ENCODE measurements at places on chromosomes 2 and 18.

DNA sequence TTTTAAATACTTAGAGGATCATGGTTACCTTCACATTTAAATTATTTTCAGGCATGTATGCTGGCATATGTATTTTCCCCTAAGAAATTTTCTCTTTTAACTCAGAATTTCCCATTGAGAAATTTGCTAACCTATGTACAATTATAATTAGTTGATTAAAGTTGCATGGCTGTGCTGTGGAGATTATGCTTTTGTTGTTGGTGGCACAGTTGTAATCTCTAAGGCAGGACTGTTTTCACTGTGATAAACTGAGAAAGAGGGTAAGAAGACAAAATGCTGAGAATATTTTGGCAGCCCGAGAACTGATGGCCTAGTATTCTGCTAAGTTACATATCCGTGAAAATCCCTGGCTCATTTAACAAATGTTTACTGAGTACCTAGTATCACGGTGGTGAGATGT lies 1.4 kb downstream of the VRK2 start:
- no peak for DNase-seq

- no peak for DNase-seq
These were observed 22.6 kb upstream of the RPIA start for GRCh38 chr2:88668862-88669261.

- DNase-seq = no peak
These were observed 30.5 kb upstream of the SNED1 start for GRCh38 chr2:240967681-240968621.

DNA sequence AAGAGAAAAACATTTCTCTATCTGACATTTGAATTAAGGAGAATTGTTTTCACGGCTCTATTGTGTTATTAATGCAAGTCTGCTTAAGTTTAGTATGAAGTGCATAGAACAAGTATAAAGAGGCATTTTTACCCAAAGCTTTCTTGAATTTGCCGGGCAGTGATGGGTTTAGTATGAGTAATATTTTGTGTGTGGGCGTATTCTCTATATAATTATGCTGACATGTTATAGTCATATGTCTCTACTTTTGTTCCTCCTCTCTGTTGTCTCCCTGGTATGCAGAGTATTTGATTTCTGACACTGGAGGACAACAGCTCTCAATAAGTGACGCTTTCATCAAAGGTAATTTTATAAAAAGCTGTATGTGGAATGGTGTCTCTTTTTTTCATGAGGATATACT lies 45.9 kb downstream of the PIKFYVE start:
- DNase-seq = peak; percentile 15

DNA sequence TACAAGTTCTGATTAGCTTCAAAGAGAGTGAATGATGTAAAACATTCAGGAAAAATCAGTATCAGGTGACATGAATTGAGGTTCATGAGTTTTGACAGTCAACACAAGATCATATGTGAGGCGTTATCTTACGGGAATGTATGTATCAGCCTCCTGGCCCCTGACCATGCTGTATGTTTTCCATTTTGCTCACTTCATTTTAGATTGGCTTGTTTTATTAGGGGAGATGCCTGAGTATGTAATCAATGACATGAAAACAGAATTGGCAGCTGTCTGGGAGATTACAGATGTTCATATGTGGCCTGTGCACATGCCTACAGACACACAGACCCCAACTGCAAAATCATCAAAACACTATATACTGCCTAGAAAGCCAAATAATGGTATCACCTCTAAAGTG lies 168.5 kb upstream of the RND3 start:
- no peak for DNase-seq

DNA sequence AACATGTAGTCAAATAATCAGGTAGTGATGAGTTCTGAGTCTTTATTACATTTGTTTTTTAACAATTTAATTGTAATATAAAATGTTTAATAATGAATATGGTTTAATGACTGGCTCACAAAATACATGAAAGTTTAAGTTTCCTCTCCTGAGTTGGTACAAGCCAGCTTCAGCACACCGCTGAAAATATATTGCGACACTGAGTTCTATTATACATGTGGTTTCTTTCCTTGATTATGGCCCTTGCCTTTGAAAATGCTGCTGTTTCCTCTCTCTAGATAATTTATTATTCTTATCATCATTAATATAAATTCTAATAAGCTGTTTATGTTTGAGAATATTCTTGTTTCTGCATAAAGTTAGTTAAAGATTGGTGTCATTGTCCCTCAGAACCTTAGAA lies 249.3 kb downstream of the PARD3B start:
- DNase-seq = no peak

GRCh38 chr2:72938455-72938854 lies 21.1 kb downstream of the EMX1 start:
- DNase-seq = no peak

GRCh38 chr2:226687641-226688253 lies 111.9 kb downstream of the IRS1 start:
- peak; percentile 15 for DNase-seq

DNA sequence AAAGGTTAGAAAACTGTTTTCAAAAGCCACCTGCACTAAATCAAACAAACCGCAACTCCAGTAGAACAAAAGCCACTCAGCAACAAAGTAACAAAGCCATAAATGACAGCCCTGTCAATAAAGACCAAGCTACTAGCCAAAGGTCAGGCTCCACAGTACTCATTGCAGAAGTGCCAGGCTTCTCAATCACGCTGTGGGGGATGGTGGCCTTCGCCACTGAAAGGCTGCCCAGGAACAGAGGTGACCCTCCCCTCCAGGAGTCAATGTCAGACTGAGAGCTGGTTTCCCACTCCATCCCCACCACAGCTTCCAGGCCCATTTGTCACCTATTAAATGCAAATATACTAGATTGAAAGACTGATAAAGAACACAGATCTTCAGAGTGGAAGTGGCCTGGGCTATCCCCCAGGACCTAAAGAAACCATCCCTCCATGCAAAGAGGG lies 5.9 kb downstream of the ATP8B1 start:
- DNase-seq = no peak

- peak; percentile 58 for DNase-seq
These were observed 204.6 kb upstream of the TNP1 start for GRCh38 chr2:217064234-217065011.

GRCh38 chr2:198371921-198372543 lies 567.6 kb downstream of the PLCL1 start:
- peak; percentile 79 for DNase-seq

- DNase-seq = no peak
These were observed 69.1 kb upstream of the TCF7L1 start for GRCh38 chr2:85063981-85064599.

GRCh38 chr2:148096012-148096411 lies 75.1 kb downstream of the MBD5 start:
- peak; percentile 25 for DNase-seq

DNA sequence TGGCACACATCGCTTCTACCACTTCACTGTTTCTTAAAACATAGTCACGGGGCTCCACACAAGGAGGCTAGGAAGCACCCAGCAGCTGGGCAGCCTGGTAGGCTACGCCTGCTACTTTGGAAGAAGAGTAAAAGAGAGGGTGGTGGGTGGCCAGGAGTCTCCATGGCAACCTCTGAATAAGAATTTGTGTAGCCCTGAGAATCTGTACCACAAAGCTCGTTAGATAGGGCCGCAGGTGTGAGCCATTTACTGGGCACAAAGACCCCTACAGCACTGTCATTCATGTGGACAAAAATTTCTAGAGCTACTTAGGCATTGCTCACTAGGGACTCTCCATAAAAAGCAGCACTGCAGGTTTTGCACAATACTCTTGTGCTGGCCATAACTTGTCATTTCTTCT lies 166.4 kb upstream of the MSH6 start:
- no peak for DNase-seq

DNA sequence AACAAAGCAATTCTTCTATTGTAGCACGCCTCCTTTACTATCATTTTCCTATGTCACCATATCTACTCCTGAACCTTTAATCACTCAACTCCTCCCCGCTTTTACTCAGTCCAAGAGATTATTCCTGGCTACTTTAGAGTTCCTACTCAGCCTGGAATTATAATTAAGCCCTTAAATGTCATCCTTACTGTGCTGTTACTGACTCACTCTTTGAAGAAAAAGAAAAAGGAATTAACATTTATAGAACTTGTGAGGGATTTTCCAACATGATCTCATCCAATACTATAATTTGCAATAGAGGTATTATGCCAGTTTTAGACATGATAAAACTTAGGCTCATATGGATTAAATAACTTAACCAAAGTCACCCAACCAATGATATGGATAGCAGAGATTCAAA lies 61.7 kb downstream of the CCDC88A start:
- no peak for DNase-seq

GRCh38 chr2:160878618-160879017 lies 281.6 kb upstream of the TANK start:
- no peak for DNase-seq

DNA sequence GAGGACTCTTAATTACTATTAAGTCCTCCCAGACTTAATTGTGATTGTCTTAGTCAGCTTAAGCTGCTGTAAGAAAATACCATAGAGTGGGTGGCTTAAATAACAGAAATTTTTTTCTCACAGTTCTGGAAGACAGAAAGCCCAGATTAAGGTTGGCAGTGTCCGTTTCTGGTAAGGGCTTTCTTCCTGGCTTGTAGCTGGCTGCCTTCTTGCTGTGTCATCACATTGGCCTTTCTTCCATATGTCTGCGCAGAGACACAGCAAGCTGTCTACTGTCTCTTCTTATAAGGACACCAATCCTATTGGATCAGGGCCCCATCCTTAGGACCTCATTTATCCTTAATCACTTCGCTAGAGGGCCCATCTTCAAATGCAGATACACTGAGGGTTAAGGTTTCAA lies 38.5 kb downstream of the ASXL3 start:
- no peak for DNase-seq

DNA sequence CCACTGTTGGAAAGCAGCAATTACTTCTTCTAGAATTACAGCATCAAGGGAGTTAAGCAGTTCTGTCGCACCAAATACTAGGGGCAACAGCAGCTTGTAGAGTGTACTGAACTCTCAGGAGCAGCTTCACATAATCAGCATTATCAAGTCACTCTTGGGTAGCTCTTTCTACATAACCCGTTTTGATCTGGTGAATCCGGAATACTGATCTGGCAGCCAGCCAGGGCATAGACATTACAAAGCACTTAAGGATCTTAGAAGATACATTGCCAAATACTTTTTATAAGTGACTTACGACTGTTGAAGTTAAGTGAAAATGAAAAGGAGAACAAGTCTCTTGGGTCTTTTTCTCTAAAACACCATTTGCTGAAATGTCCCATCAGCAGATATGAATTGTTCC lies 73.2 kb upstream of the NETO1 start:
- DNase-seq = no peak

DNA sequence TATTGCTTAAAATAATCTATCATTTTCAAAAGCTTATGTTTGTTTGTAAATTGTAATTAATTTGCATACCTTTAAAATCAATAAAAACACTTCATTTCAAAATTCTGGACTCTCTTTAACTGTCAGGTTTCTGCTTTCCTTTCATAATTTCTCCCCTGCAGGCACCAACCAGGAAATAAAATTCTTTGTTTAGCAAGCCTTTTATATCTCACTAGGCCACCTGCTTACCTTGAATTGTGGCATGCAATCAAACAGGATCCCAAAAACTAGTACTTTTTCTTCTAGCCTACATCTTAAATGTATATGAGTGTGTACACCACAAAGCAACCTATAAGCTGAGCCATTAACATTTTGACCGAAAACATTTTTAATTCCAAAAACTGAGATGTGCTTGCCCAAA lies 233.1 kb downstream of the NR4A2 start:
- no peak for DNase-seq

DNA sequence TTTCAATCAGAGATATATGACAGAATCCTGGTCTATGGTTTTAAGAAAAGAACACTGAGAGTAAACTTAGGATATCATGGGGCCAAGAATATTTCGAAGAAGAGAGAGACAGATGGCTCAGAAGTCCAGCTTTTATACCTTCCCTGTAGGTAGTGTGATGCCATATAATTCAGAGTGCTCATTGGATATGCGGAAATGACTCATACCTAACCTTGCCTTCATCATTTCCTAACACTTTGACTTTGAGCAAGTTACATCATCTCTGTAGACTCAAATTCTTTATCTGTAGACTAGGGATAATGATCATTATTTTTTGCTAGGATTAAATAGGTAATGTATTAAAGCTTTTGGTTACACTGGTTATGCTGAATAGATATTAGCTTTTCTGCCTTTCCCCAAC lies 461.6 kb upstream of the CNTNAP5 start:
- DNase-seq = peak; percentile 10

- no peak for DNase-seq
These were observed 119.5 kb downstream of the CCDC148 start for GRCh38 chr2:158337018-158337417.

- DNase-seq = peak; percentile 97
These were observed 9.3 kb downstream of the GPN1 start for GRCh38 chr2:27638037-27638637.

GRCh38 chr2:171550613-171551012 lies 28.3 kb downstream of the CYBRD1 start:
- peak; percentile 58 for DNase-seq

DNA sequence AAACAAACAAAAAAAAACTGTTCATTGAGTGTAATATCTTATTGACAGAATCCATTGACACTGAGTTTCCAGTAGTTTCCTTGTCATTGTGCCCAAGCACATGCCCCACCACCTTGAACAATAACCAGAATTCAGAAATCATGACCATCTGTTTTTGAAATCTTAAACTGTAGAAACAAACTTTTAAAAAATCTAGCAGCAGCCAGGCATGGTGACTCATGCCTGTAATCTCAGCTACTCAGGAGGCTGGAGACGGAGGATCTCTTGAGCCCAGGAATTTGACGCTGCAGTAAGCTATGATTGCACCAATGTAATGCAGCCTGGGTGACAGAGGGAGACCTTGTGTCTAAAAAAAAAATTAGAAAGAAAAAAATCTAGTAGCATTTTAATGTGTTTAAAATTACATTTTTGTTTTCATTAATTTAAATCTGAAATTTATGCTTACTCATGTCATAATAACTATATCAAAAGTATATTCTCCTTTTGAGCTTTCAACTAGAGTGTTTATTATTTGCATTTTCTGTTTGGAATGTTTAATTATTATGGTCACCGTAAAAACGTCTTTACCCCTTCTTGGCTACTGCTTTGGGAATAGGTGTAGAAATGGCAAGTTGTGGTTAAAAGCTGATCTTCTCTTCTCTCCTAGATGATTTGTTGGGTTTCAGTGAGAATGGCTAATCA lies 25.2 kb upstream of the STON1 start:
- DNase-seq = peak; percentile 64

DNA sequence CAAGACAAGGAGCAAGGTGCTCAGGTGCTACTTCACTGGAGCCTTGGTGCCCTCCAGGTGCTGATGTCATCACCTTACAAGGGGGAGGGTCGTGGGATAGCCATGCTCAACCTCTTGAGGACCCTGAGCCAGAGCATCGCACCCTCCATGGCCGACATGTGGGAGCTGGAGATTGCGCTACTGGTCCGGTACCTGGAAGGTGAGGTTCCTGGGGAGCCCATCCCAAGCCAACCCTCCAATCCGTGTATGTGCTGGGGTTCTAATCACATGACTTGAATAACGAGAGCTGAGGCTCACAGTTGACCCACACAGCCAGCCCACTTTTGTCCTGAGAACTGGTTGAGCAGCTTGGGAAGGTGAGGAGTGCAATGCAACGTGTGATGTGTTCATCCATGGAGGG lies 25.9 kb downstream of the MROH2A start:
- no peak for DNase-seq

All from ELR (cell line).